NCI-H524 (cell line): ENCODE measurements at places on chromosomes 2 and 18.

GRCh38 chr2:7930800-7931635 is 750.8 kb upstream of the ID2 start:
- DNase-seq = no peak

GRCh38 chr2:168686452-168687191 is 115.8 kb upstream of the NOSTRIN start:
- DNase-seq = no peak

GRCh38 chr2:111691164-111691875 is 192.7 kb downstream of the ANAPC1 start:
- no peak for DNase-seq

- no peak for DNase-seq
These were observed 33.9 kb downstream of the MAPRE2 start for GRCh38 chr18:35075132-35075531.

- DNase-seq = no peak
These were observed 8.0 kb downstream of the MC5R start for GRCh38 chr18:13831864-13832508.

DNA sequence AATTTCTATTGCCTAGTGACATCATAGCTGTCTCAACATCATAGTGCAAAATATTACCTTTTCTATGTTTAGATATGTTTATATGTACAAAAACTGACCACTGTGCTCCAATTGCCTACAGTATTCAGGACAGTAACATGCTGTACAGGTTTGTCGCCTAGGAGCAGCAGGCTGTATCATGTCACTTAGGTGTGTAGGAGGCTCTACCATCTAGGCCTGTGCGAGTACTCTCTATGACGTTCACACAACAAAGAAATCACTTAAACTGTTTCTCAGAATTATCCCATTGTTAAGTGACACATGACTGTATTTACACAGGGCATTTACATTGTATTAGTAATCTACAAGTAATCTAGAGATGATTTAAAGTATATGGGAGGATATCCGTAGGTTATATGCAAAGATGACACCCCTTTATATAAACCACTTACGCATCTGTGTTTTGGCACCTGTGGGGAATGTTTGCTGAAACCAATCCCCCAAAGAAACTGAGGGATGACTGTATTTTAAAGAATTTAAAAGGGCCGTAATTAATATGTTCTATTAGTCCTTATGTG is 24.7 kb downstream of the IL1R2 start:
- DNase-seq = no peak

DNA sequence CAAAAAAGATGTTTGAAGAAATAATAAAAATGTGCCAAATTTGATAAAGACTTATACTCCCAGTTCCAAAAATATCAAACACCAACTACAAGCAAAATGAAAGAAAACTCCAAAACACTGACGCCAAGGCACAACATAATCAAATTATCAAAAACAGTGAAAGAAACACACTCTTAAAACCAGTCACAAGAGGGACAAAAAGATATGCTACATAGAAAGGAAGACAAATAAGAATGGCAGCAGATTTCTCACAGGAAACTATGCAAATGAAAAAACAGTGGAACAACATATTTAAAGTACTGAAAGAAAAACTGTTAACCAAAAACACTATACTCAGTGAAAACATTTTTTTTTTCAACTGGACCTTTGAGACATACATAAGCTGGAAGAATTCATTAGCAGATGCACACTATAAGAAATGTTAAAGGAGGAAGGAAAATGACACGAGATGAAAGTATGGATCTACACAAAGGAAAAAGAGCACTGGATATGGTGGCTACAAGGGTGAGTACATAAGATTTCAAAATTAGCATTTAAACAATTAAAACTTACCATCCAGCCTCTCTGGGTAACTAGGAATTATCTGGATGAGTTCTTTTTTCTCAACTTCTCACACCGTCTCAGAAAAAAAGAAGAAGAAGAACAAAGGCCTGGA is 94.0 kb upstream of the ACVR1C start:
- peak; percentile 2 for DNase-seq

GRCh38 chr2:204436230-204436629 is 109.0 kb upstream of the PARD3B start:
- DNase-seq = no peak

DNA sequence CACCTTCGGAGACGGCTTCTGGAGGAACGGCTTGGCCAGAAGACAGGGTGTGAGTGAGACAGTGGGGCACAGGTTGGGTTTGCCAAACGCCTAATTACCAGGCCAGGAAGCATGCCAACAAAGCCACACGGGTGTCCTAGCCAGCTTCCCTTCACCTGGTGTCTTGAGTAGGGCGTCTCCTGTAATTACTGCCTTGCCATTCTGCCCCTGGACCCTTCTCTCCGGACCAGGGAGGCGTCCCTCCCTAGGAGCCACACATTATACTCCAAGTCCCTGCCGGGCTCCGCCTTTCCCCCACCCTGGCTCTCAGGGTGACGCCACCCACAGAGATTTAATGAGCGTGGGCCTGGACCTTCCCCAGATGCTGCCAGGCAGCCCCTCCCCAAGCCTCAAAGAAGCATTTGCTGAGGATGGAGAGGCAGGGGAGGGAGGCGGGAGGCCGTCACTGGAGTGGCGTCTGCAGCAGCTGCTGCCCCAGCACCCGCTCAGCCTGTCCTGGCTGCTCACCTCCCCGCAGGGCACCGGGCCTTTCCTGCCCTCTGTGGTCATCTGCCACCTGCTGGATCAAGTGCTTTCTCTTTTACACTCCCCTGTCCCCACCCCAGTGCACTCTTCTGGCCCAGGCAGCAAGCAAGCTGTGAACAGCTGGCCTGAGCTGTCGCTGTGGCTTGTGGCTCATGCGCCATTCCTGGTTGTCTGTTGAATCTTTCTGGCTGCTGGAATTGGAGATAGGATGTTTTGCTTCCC is 20.7 kb downstream of the FOSL2 start:
- DNase-seq = peak; percentile 73

DNA sequence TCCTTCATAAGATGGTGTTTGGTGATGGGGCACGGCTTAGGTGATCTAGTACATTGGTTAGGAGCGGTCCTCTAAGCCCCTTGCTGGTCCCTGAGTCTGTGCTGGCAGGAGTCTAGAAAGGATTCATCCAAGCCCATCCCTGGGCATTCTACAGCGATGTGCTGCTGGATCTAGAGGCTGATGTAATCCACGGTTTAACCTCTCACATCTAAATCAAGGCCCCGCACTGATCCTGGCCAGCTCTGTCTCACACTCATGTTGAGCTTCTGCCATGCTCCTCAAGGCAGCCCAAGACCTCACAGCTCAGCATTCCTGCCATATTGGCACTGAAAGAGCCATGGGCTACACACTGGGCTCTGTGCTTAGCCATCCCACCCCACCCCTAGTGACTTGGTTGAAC is 664.8 kb downstream of the STK39 start:
- DNase-seq = no peak

GRCh38 chr18:21991081-21991534 is 178.3 kb upstream of the GATA6 start:
- no peak for DNase-seq
